Ammon's horn (tissue), 1 donor: ENCODE measurements at places on chromosomes 5 and 9.

GRCh38 chr5:173660481-173661280 lies 44.2 kb upstream of the BOD1 start:
- no peak for DNase-seq

DNA sequence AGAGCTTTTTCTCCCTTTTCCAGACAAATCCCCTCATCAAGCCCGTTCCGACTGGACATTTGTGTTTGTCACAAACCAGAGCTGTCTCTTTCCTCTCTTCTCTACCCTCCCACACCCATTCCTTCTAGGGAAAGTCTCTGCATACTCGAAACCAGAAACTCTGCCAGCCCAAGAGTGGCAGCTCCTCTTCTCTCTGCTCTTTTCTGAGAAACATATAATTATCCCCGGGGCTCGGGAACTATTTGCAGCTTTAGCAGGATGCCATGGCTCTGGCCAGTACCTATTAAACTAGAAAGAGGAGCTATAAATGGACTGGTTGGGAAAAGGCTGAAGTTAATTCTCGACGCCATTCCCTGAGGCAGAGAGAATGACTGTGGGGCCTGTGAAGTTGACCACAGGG lies 82.6 kb downstream of the SH3PXD2B start:
- no peak for DNase-seq

GRCh38 chr5:142386137-142387023 lies 61.6 kb upstream of the SPRY4 start:
- no peak for DNase-seq

DNA sequence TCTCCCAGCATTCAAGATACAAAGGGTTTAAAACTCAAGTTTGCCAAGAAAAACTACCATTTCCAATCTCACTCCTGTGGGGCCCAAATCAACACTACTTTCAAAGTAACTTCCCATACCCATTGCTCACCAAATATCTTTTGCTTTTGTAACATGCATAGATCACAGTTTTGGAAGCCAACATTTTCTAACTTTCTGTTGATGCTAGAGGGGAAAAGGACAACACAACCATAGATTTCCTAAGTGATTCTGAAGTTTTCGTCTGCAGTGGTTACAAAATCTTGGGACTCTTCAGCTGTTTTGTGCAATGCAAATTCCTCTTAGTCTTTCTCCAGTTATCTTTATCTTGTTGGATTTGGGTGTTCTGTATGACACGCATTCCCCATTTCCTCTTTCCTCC lies 94.1 kb upstream of the PAPPA start:
- no peak for DNase-seq

GRCh38 chr5:61313960-61314681 lies 17.9 kb upstream of the ZSWIM6 start:
- no peak for DNase-seq

GRCh38 chr9:2085716-2086115 lies 70.6 kb downstream of the SMARCA2 start:
- no peak for DNase-seq

GRCh38 chr5:40171971-40172370 lies 507.7 kb upstream of the PTGER4 start:
- DNase-seq: no peak

- DNase-seq: no peak
Observed at GRCh38 chr9:101229606-101230005, 155.2 kb downstream of the BAAT start.

GRCh38 chr5:149320791-149321330 lies 24.4 kb upstream of the GRPEL2 start:
- peak; percentile 65 for DNase-seq

- DNase-seq: no peak
Observed at GRCh38 chr9:88438811-88439210, 50.6 kb downstream of the SPIN1 start.

GRCh38 chr5:141094481-141095262 lies at the start of gene PCDHB2:
Gene PCDHB2 (plus strand): TSS chr5:141094615. CDS start chr5:141094791, 176 bp downstream.
- DNase-seq: peak; percentile 70

- DNase-seq: no peak
Observed at GRCh38 chr5:32780508-32780919, 69.4 kb downstream of the NPR3 start.

GRCh38 chr5:103808464-103809106 lies 246.0 kb upstream of the NUDT12 start:
- DNase-seq: peak; percentile 81

DNA sequence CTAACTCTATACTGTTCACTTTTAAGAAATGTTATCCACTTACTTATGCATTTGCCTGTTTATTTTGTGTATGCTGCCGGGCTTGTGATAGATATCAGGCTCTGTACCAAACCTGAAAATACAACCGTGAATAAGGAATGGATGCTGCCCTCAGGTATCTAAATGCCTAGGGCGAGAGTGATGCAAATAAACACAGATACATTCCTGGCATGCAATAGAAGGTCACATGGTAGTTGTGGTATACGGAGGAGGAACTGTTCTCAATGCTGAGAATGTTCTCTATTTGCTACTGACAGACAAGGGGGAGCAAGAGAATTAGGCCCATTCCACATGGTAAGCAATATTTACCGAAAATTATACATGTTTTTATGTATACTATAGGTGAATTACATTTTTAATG lies 227.8 kb downstream of the ICE1 start:
- no peak for DNase-seq

DNA sequence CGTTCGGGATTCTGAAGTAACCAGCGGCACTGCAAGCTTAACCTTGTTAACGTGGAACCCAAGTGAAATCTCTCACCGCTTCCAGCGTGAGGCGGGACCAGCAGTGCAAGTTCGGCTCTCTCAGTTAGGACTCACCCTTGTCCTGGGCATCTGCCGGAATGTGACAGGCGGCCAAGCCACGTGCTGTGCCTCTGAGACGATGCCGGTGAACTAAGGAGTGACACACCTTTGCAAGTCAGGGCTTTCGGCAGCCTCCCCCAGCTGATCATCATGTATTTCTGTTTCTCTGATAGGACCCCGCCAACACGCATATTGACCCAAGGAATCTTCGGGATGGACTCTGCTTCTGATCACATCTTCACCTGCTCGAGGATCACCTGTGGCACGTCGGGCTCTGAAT lies 415.0 kb upstream of the IRX1 start:
- no peak for DNase-seq

DNA sequence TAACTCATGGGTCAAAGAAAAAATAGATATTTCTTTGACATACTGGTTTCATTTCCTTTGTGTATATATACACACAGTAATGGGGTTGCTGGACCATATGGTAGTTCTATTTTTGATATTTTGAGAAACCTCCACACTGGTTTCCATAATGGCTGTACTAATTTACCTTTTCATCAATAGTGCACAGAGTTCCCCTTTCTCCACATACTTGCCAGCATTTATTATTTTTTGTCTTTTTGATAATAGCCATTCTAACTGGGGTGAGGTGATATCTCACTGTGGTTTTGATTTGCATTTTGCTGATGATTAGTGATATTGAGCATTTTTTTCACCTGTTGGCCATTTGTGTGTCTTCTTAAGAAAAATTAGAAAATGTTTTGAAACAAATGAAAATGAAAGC lies 78.4 kb upstream of the CKMT2 start:
- DNase-seq: no peak

GRCh38 chr5:136070486-136071285 lies 41.9 kb downstream of the TGFBI start:
- DNase-seq: no peak

- DNase-seq: no peak
Observed at GRCh38 chr5:42656651-42657015, 100.0 kb upstream of the CCDC152 start.

- peak; percentile 79 for DNase-seq
Observed at GRCh38 chr5:36029914-36030313, 36.8 kb downstream of the UGT3A2 start.

- DNase-seq: no peak
Observed at GRCh38 chr5:66354422-66354821, 210.3 kb downstream of the SREK1 start.

DNA sequence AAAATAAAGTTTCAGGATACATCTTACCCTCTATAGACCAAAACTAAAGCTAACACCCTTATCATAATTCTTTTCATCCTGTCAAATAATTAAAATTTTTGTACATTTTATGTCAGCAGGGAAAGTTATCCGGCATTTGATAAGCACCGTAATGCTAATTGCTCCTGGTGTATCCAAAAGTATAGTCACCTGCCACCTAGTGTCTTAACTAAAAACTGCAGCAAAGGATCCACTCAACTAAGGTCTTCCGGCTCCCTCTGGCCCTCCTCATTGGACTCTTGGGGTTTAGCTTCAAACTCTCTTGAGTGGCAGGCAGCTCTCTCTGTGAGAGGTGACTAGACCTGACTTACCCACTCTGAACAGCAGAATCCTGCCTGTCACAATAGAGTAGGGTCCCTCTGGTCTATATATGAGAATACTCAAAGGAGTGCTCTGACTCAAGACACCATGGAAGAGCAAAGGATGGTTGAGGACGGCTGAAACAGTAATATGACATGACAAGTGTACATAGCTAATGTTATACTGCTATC lies 60.4 kb upstream of the CAST start:
- peak; percentile 76 for DNase-seq

DNA sequence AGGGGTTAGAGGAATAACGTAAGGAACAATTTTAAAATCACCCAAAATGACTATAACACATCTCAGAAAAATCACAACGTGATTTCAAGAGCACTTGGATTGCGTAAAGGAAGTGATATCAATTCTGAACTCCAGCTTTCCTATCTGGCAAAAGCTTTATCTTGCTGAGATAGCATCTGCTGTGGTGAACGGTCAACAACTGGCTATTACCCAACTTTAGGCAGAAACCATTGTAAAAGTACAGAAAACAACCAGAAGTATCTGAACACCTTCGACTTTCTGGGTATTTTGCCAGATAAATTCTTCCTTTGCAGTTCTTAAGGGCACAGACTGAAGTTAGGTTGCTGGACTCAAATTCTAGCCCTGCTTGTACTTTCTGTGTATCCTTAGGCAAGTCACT lies 9.2 kb downstream of the ABLIM3 start:
- DNase-seq: no peak

- no peak for DNase-seq
Observed at GRCh38 chr9:116223926-116224325, 70.3 kb downstream of the PAPPA start.

DNA sequence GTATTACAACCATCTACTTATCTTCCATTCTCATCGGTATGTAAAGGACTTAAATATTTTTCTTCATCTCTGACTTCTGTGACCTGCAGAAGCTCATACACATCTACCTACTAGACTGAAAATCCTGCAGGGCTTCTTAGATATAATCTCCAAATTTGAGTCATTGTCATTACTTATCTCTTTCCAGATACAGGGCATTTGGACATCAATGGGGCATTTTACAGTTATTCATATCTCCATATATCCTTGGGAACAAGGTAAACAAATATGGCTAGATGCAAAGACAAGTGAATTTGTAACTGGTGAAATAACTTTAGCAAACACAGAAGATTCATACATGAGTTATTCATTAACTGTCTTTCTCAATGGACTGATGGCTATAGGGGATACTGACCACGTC lies 37.7 kb upstream of the IL7R start:
- no peak for DNase-seq

DNA sequence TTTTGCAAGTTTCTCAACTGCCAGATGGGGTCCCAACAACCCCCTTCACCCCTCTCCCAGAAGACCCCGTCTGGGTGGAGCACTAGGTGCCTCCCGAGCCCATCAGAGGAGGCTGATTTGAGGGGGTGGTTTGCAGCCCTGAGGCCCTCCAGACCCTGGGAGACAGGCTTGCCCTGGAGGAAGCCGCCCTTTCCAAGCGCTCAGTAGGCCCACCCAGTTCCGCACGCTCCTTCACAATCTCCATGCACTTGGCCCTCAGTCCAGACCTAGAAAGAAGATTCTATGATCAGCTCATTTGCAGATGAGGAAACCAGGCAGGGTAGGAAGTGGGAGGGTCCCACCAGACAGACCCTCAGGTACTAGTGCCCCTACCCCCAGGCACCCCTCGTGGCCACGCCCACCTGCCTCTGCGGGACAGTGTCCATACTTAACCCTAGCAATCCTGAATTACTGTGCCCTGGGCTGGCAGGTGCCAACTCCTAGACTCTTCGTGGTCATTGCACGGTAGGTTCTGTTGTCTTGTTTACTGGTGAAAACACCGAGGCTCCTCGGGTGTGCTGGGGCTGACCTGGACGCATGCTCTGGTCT lies 22.3 kb downstream of the OR2V1 start:
- DNase-seq: no peak

DNA sequence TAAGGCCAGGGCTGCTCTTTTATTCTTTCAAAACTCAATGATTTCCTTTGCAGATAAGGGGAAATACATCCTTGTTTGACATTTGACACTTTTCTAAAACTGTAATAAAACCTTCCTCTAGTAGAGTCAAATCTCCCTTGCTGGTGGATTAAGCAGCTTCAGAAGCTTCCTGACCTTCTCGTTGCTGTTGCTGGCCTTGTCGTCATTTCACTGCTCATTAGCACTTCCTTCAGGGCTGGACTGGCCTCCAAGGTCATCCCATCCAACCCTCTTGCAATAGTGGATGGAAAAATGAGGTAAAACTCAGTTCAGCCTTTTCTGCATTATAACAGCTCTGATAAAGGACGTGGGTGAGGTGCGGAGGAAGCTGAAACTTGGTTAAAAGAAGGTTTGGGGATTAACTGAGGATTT lies 1.1 kb upstream of the ADAMTSL1 start:
- DNase-seq: no peak

DNA sequence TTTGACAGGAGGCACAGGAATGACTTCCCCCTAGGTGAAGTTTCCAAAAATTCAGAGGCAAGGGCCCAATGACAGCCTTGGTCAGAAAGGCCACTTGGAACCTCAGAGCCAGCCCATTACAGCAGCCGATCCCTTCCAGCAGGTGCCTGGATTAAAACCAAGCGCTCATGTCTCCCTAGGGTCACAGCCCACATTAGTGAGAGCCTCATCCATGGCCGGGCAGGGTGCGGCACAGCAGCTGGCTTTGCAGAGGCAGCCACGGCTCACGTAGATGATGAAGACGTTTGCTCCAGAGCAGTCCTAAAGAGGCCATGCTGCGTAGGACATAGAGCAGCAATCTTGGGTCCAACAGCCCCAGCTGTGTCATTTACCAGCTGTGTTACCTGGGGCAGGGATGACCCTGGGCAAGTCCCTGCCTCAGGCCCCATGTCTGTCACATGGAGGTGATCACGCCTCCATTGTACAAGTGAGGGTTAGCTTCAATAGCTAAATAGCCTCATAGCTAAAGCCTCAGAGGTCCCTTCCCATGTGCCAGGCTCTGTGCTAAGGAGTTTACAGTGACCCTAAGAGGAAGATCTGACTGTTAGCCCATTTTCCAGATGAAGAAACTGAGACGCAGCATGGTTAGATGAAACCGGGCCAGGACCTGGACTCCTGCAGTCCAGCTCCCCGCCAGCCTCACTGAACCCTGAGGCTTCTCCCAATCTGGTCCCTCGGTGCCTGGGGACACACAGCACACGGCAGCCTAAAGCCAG lies 39.2 kb downstream of the NEK6 start:
- DNase-seq: no peak
